Tibial nerve (tissue), 4 donors: ENCODE measurements at places on chromosomes 4 and X. TPM values are rescaled to one million over a fixed set of nuclear protein-coding genes. Genes with fewer than 3 reads are reported as not detected.

DNA sequence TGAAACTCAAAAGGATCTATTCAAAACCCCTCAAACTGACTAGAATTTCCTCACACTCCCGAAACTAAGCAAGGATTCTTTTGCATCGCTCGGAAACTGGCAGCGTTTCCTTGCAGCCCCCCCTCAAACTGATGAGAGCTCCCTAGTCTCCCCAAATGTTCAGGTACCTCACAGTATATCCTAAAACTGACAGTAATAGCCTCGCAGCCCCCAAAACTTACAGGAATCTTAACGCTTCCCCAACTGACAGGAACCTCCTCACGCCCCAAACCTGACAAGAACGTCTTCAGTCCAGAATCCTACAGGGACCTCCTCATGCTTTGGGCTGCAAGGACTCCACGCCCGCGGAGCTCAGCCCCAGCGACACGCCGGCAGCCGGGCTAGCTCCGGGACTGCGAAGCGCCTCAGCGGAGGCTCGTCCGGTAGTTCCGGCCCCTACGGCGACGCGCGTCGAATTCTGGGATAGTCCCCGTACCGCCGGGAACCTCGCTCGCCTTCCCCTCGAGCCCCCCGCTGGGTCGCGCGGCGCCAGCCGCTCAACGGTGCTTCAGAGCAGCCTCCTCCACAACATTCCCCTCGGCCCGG is 640 bp downstream of the PHF8 start:
- DNase-seq = peak; percentile 4
- peak overlapping the region; percentile 52 for H3K27ac ChIP-seq
- H3K27me3 ChIP-seq = no peaks in the 10 kb centered on the region
- H3K4me3 ChIP-seq = peak overlapping the region; percentile 70
- H3K4me1 ChIP-seq = no peaks in the 10 kb centered on the region

The PDE6B gene
- not detected for total RNA-seq

- DNase-seq = no peak
- peaks cover 5% of the 10 kb centered on the region for H3K4me1 ChIP-seq
- H3K36me3 ChIP-seq = no peaks in the 10 kb centered on the region
- H3K27ac ChIP-seq = no peak within 1 kb of the TSS
These were observed at the start of gene PPP2R2C for GRCh38 chr4:6472387-6473263. PPP2R2C (minus strand) TSS chr4:6472614; CDS start chr4:6472229, 385 bp downstream.

- no peaks in the 10 kb centered on the region for H3K4me1 ChIP-seq
- peaks cover 6% of the 10 kb centered on the region for H3K27me3 ChIP-seq
- no peaks in the 10 kb centered on the region for H3K36me3 ChIP-seq
- DNase-seq = no peak
- H3K4me3 ChIP-seq = no peak overlapping the region
- H3K27ac ChIP-seq = no peak overlapping the region
These were observed 239.9 kb upstream of the TEX13A start for GRCh38 chrX:105460376-105460775.
